ENCODE measurements at places on chromosomes 12 and 14. TPM values are rescaled to one million over a fixed set of nuclear protein-coding genes. Genes with fewer than 3 reads are reported as not detected.

Gene RIMBP2
- 2.2 TPM for total RNA-seq

GRCh38 chr12:119005913-119006312 is 24.6 kb downstream of the SRRM4 start:
- no peak for DNase-seq

Gene MEG3
- not detected for total RNA-seq

DNA sequence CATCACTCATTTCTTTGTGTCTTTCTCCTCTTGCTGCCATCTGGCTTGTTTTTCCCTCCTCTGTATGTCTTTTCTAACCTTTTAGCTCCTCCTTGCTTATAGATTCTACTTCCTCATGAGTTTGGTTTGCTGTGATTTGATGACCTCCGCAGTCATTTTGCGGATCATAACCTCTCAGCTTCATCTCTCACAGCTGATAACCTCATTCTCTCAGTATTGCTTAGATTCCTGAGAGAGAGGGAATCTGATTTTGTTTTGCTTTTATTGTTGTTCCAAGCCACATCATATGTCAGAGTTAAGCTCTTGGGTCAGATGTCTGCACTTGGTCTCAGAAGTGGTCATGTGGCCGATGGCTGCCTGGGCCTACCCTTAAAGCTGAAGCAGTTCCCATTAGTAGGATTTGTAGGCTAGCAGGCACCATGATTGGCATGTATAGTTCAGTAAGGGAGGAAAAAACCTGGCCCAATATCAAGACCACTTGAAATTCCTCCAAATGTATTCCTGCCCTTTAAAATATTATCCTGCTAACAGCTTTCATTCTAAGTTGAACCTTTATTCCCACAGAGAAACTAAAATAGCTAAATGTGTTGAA is 13.5 kb downstream of the ZNF664 start:
- DNase-seq = no peak

DNA sequence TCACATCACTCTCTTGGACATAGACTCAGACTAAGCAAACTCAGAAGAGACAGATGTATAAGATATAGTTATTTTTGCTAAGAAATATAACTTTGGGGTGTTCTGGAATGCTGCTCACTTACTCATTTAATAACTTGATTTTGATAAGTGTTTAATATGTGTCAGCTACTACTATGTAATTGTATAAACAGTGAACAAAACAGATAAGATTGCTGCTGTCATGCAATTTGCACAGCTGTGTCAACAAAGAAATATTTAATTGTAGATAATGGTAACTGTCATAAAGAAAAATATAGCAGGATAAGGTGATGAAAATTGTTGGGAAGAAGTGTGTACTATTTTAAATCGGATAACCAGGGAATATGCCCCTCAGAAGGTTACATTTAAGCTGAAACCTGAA is 84.1 kb upstream of the ZDHHC17 start:
- DNase-seq = peak; percentile 53

- DNase-seq = peak; percentile 96
Observed at GRCh38 chr12:96425321-96425720, 25.1 kb upstream of the CDK17 start.

Gene ZDHHC22
- 0.50 TPM for total RNA-seq

Gene TBC1D30
- 1.2 TPM for total RNA-seq

Gene OASL
- total RNA-seq = 1.3 TPM

Measured in astrocyte (in vitro differentiated cells and primary cell).